ENCODE measurements at places on chromosomes 13 and 19. TPM values are rescaled to one million over a fixed set of nuclear protein-coding genes. Genes with fewer than 3 reads are reported as not detected.

ZNF865 gene
- total RNA-seq = 2.7 TPM

ZNF492 gene
- total RNA-seq = 4.8 TPM

CRYL1 gene
- total RNA-seq = 9.7 TPM

C19orf67 gene
- not detected for total RNA-seq

ADM5 gene
- 11.6 TPM for total RNA-seq

FBXO27 gene
- total RNA-seq = 21.4 TPM

COX7A1 gene
- total RNA-seq = not detected

CPB2 gene
- not detected for total RNA-seq

FFAR2 gene
- not detected for total RNA-seq

MYO9B gene
- 64.2 TPM for total RNA-seq

FUT2 gene
- total RNA-seq = not detected

DDA1 gene
- 80.6 TPM for total RNA-seq

COL5A3 gene
- total RNA-seq = 2.6 TPM

KLK14 gene
- total RNA-seq = 0.85 TPM

S1PR5 gene
- 1.9 TPM for total RNA-seq

GAS6 gene
- total RNA-seq = 8.0 TPM

RAB20 gene
- total RNA-seq = 39.0 TPM

CYP4F8 gene
- total RNA-seq = not detected

ZNF382 gene
- 0.53 TPM for total RNA-seq

SCEL gene
- 0.64 TPM for total RNA-seq

TNNT1 gene
- 83.9 TPM for total RNA-seq

CDC42EP5 gene
- total RNA-seq = 6.6 TPM

ARID3A gene
- total RNA-seq = 3.1 TPM

PTH2 gene
- total RNA-seq = not detected

TJP3 gene
- 0.03 TPM for total RNA-seq

ZNF570 gene
- 6.9 TPM for total RNA-seq

WDFY2 gene
- 7.2 TPM for total RNA-seq

LAIR1 gene
- total RNA-seq = not detected

ZNF121 gene
- total RNA-seq = 56.3 TPM

CRLF1 gene
- total RNA-seq = 9.8 TPM

UBE2L5 gene
- total RNA-seq = 0.05 TPM

SLC15A1 gene
- total RNA-seq = not detected

ADGRL1 gene
- total RNA-seq = 16.1 TPM

LILRB2 gene
- not detected for total RNA-seq

MAU2 gene
- total RNA-seq = 51.7 TPM

DLEU7 gene
- total RNA-seq = not detected

ZNF507 gene
- 9.8 TPM for total RNA-seq

CEACAM7 gene
- total RNA-seq = not detected

ZNF530 gene
- total RNA-seq = 9.0 TPM

ZNF729 gene
- total RNA-seq = 0.21 TPM

GTF3A gene
- total RNA-seq = 101 TPM

ACER1 gene
- total RNA-seq = not detected

SIAH3 gene
- total RNA-seq = not detected

AP2A1 gene
- total RNA-seq = 69.9 TPM

CEACAM4 gene
- total RNA-seq = not detected

MBD3L2 gene
- not detected for total RNA-seq

KIR3DL2 gene
- not detected for total RNA-seq

CERS1 gene
- total RNA-seq = 16.5 TPM
